ENCODE measurements at places on chromosomes 16 and 17. TPM values are rescaled to one million over a fixed set of nuclear protein-coding genes. Genes with fewer than 3 reads are reported as not detected.

DNA sequence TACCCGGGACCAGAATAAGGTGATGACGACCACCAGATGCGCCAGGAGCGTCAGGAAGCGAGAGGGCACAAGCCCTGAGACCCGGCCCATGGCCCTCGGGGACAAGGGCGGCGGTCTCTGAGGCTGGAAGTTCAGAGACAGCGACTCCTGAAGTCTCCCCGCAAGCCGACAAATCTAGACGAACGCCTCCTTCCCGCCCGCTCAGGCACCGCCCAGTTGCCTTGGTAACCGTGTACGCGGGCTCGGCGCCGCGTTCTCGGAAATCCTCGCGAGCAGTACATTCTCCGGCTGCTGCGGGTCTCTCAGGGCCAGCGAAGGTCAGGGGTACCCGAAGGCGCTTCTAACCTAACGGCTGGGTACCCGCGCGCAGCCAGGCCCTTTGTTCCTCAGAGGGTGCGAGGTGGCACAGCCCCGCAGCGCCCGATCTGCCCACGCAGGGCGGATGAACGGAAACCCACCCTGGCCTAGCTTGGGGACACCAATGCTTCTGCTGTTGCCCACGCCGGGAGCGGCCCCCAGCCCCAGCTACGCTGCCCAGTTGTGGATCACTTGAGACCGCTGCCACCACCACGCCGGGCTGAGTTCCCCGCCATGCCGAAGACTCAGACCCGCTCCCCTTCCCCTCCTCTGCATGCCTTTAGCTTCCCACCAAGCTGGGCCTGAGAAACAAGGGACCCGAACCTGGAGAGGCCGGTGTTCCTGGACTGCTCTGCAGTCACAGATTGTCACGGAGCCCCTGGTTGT is at the start of gene TMEM107:
Gene TMEM107 (minus strand): TSS at position 184 of the 744 bp plus-strand sequence. CDS start 94 bp downstream, at position 90.
- DNase-seq = no peak

- DNase-seq = no peak
Measured at GRCh38 chr16:17289674-17290635, 180.8 kb downstream of the XYLT1 start.

- no peak for DNase-seq
Measured at GRCh38 chr17:49630113-49630900, 47.6 kb downstream of the SPOP start.

GRCh38 chr16:51440131-51440889 is 289.2 kb upstream of the SALL1 start:
- no peak for DNase-seq

DNA sequence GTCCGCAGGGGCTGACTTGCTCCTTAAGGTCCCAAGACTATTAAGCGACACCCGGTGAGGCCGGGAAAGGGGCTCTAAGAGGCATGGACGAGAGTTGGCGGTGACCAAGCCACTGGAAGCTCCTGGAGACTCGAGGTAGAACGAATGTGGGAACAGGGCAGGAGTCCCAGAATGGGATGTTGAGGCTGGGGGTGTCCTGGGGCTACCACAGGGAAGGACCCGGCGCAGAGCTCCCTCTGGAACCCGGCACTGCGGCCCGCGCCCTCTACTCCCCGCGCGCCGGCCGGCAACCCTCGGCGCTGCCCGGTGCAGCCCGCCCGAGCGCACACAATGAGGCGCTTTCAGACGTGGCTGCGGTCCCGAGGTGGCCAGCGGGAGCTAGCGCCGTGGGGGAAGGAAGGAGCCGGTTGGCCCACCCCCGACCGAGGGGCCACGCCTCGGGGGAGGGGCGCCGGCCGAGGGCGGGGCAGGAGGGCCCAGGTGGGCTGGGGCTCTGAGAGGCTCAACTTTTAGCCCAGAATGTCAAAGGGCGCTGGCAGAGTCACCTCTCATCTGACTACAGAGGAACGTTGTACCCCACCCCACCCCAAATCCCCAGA is at the start of gene CHST6:
Gene CHST6 (minus strand): TSS at position 366 of the 599 bp plus-strand sequence. CDS start 15,613 bp downstream, outside the sequence.
- DNase-seq = no peak

DNA sequence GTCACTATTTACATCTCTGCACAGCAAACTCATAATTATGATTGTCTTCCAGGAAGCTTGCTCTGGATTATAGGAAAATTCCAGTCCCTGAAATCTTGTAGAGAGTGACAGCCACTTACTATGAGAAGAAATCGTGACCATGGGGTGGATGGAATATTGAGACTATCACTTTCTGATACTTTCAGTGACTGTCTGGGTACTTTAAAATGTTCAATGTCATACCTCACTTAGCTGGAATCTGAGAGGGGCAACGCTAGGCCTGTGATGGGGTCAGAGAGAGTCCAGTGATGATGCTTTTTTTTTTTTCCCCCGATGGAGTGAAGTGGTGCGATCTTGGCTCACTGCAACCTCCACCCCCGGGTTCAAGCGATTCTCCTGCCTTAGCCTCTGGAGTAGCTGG is 32.2 kb upstream of the RGS9 start:
- no peak for DNase-seq

GRCh38 chr17:41167561-41167960 is 460 bp downstream of the KRTAP4-3 start:
- DNase-seq = no peak

GRCh38 chr16:72380283-72380682 is 208.3 kb upstream of the PMFBP1 start:
- DNase-seq = no peak

GRCh38 chr17:80285237-80285920 is 24.7 kb downstream of the RNF213 start:
- DNase-seq = no peak

GRCh38 chr16:84410361-84411138 is 42.2 kb downstream of the ATP2C2 start:
- no peak for DNase-seq

DNA sequence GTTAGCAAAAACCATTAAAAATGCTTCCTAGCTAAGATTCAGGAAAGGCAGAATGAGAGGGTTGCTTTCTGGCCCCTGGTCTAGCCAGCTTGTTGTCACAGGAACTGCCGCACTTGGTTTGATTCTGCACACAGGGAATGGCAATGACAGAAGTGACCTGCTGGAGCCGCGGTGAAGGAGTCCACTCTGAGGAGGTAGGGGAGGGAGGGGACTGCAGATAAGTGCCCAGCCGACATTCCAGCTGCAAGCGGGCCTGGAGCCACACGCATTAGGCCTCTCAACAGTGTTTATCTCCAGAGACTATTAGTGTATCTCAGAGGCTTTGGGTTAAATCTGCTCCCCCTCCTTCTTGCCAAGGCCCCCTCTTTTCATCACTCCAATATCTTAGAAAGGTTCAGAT is 38.6 kb downstream of the CDRT15 start:
- no peak for DNase-seq

The KCTD11 gene
- 12.1 TPM for polyA plus RNA-seq

The NTN1 gene
- polyA plus RNA-seq = 5.2 TPM

The CCDC200 gene
- polyA plus RNA-seq = 15.8 TPM

The FOXC2 gene
- polyA plus RNA-seq = 51.3 TPM
